Memory B cell (primary cell): ENCODE measurements at places on chromosomes 1 and 21.
A peak's percentile ranks its signal among the peaks of the same experiment; 100 is the strongest.

DNA sequence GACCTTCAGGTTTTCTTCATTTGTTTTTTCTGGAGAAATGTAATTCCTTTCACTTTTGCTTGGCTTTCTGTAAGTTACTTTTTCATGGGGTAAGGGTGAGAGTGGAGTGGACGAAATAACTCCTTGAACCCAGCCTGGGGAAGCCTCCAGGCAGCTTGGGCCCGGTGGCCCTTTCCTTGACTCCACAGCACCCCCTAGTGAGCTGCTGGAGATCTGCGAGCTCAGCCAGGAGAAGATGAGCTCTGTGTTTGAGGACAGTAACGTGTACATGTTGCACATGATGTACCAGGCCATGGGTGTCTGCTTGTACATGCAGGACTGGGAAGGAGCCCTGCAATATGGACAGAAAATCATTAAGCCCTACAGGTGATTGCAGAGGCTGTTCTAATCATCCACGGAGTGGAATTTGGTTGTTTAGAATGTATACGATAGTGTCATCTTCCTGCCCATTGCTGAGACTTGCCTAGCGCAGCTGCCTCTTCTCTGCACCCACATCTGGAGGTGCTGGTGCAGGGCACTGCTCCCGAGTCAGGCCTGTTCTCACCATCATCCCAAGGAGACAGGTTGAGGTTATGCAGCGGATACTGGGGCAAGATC, 51.0 kb downstream of the SMYD2 start:
- H3K4me3 ChIP-seq: no peak overlapping the region
- H3K4me1 ChIP-seq: no peaks in the 10 kb centered on the region
- DNase-seq: peak; percentile 54
- H3K27me3 ChIP-seq: no peaks in the 10 kb centered on the region
- peaks cover 9% of the 10 kb centered on the region for H3K36me3 ChIP-seq

- no peak overlapping the region for H3K4me3 ChIP-seq
- H3K4me1 ChIP-seq: no peaks in the 10 kb centered on the region
- DNase-seq: no peak
- H3K27me3 ChIP-seq: no peaks in the 10 kb centered on the region
Measured at GRCh38 chr21:28410256-28410655, 582.4 kb downstream of the LTN1 start.

DNA sequence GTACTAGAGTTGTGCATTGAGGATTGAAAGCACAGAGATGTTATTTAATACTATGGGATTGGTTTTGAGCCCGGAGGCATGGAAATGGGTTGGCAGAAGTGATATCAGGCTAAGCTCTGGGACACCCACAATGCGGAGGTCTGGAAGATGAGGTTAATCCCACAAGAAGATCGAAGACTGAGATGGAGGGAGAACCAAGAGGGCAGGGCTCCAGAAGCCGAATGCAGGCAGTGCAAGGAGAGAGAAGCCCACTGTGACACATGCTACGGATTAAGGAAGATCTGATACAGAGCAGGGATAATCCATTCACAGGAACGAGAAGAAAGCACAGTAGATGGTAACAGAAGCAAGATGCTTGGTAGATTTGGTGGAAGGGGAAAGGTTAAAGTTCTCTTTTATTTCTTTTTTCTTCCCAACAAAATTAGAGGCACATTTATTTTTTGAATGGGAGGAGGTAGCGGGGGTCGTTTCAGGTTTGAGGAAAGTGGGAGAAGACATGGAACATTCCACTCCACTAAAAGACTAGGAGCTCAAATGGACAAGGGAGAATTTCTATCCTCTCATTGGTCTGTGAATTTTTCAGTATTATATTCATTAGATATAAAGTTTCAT, 113.2 kb downstream of the NCAM2 start:
- no peak overlapping the region for H3K27ac ChIP-seq
- DNase-seq: no peak
- H3K27me3 ChIP-seq: no peaks in the 10 kb centered on the region
- H3K36me3 ChIP-seq: no peaks in the 10 kb centered on the region
- no peak overlapping the region for H3K4me3 ChIP-seq
- no peaks in the 10 kb centered on the region for H3K4me1 ChIP-seq

DNA sequence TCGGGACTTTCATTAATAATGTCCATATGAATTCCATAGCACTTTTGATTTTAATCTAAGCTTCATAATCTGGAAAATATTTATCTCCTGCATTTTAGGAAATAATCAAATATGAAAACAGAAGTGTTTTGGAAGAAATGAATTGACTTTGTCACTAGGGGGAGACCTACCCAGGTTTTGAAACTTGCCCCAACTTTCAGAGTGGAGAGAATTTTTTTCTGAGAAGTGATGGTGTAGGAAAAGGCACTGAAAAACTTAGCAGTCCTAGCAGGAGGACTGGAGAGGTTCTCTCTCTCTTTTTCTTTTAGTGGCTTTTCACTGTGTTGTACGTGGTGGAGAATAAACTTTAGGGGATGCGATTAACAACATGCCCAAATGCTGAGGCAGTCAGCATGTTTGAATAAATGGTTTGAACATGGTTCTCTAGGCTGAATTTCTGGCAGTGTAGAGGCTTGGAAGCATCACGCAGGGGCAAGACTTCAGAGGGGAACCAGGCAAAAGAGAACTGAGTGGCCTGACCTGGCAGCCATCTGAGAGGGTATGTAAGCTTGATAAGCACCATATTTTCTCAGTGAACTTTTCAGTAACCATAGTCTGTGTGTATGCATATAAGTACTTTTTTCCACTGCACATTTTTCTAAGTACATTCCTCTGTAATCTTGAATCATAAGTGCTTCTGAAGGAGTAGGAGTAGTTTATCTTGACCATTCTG, 68.3 kb upstream of the NEK7 start:
- no peak for DNase-seq
- H3K27ac ChIP-seq: no peak overlapping the region
- peaks cover 7% of the 10 kb centered on the region for H3K27me3 ChIP-seq
- H3K36me3 ChIP-seq: no peaks in the 10 kb centered on the region
- no peak overlapping the region for H3K4me3 ChIP-seq
- no peaks in the 10 kb centered on the region for H3K4me1 ChIP-seq

- DNase-seq: no peak
- H3K4me3 ChIP-seq: no peak overlapping the region
- H3K27me3 ChIP-seq: peaks cover 12% of the 10 kb centered on the region
- H3K27ac ChIP-seq: no peak overlapping the region
- no peaks in the 10 kb centered on the region for H3K36me3 ChIP-seq
Measured at GRCh38 chr1:17711941-17712340, 43.2 kb upstream of the ACTL8 start.

GRCh38 chr1:10045480-10046355, 13.0 kb downstream of the UBE4B start:
- H3K4me1 ChIP-seq: peaks cover 25% of the 10 kb centered on the region
- DNase-seq: no peak

- H3K36me3 ChIP-seq: peaks cover 43% of the 10 kb centered on the region
- DNase-seq: no peak
- no peaks in the 10 kb centered on the region for H3K4me1 ChIP-seq
- H3K27me3 ChIP-seq: no peaks in the 10 kb centered on the region
- H3K4me3 ChIP-seq: no peak overlapping the region
Measured at GRCh38 chr1:33018112-33018511, 18.6 kb downstream of the AK2 start.

GRCh38 chr1:237444120-237444790, 402.3 kb downstream of the RYR2 start:
- H3K27ac ChIP-seq: no peak overlapping the region
- H3K4me1 ChIP-seq: no peaks in the 10 kb centered on the region
- H3K4me3 ChIP-seq: no peak overlapping the region
- H3K27me3 ChIP-seq: no peaks in the 10 kb centered on the region
- no peak for DNase-seq

DNA sequence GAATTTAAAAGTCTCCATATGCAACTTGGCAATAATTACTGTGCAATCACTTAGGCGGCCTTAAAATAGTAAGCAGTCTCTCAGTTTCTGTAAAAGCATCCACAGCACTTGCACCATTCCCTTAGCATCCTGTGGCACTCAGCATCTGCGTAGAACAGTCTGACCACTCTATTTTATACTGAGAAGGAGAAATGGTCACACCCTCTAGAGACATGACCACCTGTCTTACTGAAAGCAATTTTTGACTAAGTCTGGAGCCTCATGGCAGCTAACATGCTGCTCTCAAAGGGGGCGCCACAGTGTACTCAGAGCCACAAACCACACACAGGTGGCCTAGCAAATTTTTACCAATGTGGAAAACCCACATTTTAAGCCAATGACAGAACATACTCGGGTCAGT, 62.0 kb downstream of the KCNK1 start:
- no peaks in the 10 kb centered on the region for H3K4me1 ChIP-seq
- no peak overlapping the region for H3K27ac ChIP-seq
- H3K36me3 ChIP-seq: no peaks in the 10 kb centered on the region

DNA sequence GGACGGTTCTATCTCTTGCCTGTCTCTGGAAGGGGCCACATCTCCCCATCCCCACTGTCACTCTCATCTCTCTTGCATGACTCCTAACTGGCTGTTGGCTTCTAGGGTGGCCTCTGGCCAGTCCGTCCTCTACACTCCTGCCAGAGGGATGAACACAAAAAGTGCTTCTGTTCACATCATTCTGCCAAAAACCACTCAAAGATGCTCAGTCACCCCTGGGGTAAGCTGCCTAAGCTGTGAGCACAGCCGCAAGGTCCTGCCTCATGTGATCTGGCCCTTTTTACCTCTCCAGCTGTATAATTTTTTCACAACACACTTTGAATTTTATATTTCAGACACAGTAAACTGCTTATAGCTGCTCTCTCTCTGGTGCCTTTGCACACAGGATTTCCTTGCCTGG, 97.6 kb upstream of the CD34 start:
- no peak overlapping the region for H3K4me3 ChIP-seq
- DNase-seq: no peak

DNA sequence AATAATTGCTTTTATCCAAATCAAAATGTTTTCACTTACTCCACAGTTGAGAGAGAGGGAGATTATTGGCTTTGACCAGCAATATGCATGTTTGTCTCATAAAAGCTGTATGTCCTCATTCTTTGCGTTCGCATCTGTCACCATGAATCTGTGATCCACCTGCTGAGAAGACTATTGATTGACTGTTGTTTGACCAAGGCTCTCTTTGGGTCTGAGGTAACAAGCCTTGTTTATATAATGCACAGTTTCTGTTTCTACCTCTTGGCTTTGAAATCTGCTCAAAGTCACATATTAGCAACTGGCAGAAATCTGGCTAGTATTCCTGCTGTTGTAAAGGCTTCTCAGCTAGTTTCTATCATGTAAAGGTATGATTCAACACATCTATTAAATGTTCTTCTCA, 157.0 kb downstream of the LYPLAL1 start:
- H3K4me3 ChIP-seq: no peak overlapping the region
- H3K36me3 ChIP-seq: peaks cover 13% of the 10 kb centered on the region
- no peak for DNase-seq
- H3K27me3 ChIP-seq: no peaks in the 10 kb centered on the region
- H3K27ac ChIP-seq: no peak overlapping the region

GRCh38 chr1:44073528-44073927, 42.3 kb upstream of the SLC6A9 start:
- no peaks in the 10 kb centered on the region for H3K36me3 ChIP-seq
- no peaks in the 10 kb centered on the region for H3K27me3 ChIP-seq
- peaks cover 30% of the 10 kb centered on the region for H3K4me1 ChIP-seq
- peak overlapping the region; percentile 28 for H3K4me3 ChIP-seq
- no peak overlapping the region for H3K27ac ChIP-seq
- DNase-seq: peak; percentile 11

DNA sequence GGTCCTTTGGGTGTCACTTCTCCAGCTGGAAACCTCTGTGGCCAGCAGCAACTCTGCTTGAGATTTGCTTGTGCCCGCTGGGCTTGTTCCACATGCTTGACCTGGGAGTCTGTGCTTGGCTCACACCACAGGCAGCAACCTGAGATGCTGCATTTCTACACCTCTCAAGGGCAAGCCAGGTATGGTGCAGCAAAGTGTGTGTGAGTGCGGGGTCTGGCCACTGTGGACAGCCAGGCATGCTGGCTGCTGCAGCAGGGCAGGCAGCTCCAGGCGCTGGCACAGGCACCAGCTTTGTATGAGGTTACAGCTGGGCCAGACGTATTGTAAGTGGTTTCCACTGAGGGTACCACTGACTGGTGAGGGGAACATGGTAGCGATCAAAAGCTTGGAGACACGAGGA, 242.0 kb downstream of the PTGER3 start:
- H3K4me3 ChIP-seq: no peak overlapping the region
- no peak overlapping the region for H3K27ac ChIP-seq

DNA sequence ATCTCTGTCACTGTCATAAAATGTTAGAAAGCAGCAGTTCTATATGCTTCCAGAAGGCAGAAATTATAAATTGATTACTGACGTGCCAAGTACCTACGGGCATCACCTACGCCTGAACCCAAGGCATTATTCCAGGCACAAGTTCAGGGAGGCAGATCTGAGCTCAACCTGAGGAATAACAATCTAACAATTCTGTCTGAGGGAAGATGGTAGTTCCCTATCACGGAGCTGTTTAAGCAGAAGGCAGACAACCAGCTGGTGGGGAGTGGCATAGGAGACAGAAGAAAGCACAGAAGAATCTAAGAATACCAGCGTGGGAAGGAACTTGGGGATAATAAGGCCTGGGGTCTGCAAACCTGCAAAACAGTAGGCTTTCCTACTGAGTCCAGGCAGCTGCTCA, 40.4 kb downstream of the SLC9A1 start:
- no peak overlapping the region for H3K4me3 ChIP-seq
- peak overlapping the region; percentile 31 for H3K27ac ChIP-seq
- no peak for DNase-seq
- peaks cover 20% of the 10 kb centered on the region for H3K4me1 ChIP-seq
- no peaks in the 10 kb centered on the region for H3K27me3 ChIP-seq

- no peak overlapping the region for H3K27ac ChIP-seq
- peaks cover 32% of the 10 kb centered on the region for H3K36me3 ChIP-seq
- no peaks in the 10 kb centered on the region for H3K27me3 ChIP-seq
Measured at GRCh38 chr1:12197483-12197880, 30.7 kb downstream of the TNFRSF1B start.

GRCh38 chr1:172638885-172639831, 19.7 kb upstream of the FASLG start:
- H3K27me3 ChIP-seq: peaks cover 2% of the 10 kb centered on the region
- H3K4me3 ChIP-seq: peak overlapping the region; percentile 68
- no peaks in the 10 kb centered on the region for H3K36me3 ChIP-seq
- no peak for DNase-seq
